ENCODE measurements at places on chromosomes 16 and 17.

- DNase-seq, result no peak
Observed at GRCh38 chr17:17387498-17388362, 84.6 kb downstream of the NT5M start.

DNA sequence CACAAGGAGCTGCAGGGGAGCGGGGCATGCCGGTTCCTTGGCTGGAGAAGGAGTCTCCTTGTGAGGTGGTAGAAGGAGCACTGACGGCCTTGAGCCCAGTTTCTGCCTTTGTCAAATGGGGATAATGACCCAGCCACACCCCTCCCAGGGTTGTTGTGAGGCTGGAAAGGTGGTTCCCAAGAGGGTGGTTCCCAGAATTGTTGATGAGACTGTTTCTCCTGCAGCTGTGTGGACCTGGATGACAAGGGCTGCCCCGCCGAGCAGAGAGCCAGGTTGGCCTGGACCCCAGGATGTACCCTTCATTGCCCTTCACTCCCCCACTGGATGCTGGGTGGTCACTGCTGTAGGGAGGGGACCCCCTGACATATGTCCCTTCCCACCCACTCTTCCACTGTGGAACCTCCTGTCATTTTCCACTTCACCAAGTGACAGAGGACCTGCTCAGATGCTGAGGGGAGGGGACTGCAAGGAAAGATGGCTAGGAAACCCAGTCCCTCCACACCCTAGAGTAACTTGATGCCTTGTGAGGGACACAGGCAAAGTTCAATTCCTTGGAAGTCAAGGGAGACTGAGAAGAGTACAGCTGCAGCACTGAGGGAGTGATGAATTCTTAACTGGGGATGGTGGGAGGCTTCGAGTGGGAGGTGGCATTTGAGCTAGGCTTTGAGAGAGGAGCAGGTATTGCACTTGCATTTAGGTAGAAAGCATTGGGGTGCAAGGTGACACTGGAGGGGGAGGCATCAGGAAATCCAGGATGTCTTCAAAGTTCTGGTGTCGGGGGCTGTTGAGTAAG lies 10.6 kb downstream of the MIEN1 start:
- DNase-seq, result no peak

DNA sequence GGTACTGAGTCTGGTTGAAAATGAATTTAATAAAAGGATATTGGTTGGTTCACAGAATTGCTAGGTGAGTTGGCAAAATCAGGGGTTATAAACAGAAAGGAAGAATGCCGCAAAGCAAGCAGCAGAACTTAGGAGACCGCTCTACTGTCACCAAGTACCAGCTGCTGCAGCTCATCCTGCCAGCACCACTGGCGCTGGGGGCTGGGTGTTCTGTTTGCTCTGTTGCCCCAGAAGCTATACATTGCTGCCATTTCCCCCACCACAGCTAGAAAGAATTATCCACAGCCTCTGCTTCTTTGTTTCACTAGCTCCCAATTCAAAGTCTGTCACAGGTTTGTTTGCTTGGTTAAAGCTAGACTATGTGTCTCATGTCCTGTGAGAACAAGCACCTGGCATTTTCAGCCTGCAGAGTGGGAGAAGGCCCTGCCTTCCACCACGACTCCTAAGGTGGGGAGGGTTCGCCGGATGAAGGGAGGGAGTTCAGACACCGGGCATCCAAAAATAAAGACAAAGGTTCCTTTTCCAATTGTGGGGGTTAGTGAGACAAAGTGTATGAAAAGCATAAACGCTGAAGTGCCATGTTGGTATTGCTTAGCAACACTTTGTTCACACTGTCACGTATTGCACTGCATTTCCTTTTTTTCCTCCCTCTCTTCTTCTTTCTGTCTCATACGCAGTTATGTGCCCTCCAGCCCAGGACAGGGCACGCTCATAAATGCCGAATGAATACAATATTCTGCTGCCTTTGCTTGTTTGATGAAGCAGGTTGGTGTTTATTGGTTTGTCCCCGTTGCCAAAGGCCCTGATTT lies 9.6 kb upstream of the CPD start:
- DNase-seq, result no peak

- DNase-seq, result no peak
Observed at GRCh38 chr16:75042426-75043174, 43.8 kb downstream of the ZNRF1 start.

DNA sequence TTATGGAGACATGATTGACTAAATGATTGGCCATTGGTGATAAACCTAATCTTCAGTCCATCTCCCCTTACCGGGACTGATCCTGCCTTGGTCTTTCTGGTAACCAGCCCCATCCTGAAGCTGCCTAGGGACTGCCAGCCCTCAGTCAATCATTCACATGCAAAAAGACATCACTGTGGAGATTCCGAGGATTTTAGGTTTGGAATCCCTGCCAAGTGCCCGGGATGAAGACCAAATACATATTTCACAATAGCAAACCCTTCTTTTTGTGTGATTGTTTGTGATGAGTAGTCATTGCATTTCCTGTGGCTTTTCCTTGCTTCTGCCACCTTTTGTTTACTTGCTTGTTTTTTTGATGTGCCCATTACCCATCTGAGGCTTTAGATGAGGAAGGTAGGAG lies 44.0 kb downstream of the EPN2 start:
- DNase-seq, result no peak

GRCh38 chr16:50696575-50697420 lies 3.4 kb downstream of the NOD2 start:
- no peak for DNase-seq

GRCh38 chr17:27396941-27397340 lies 59.3 kb upstream of the KSR1 start:
- DNase-seq, result no peak

- no peak for DNase-seq
Observed at GRCh38 chr16:69131167-69131838, 1.1 kb downstream of the CHTF8 start.

GRCh38 chr17:43992641-43993040 lies 11.8 kb upstream of the NAGS start:
- no peak for DNase-seq

DNA sequence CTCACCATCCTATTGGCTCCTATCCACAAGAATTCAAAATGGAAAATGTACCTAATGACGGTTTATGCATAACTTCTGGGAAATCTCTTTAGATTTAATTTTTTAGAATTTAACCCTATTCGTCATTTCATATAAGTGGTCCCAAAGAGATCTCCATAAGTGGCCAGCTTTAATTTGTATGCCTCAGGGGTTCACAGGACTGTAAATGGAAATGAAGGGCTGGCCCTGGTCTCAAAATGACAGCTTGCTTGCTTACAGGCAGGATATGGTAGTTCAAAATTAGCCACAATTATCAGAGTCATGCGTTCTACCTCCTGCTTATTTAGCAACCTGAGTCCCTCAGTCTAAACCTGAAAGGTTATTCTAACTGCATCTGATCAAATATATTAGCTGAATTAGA lies 6.6 kb upstream of the NACA2 start:
- no peak for DNase-seq

GRCh38 chr16:603933-604332 lies 14.1 kb downstream of the RAB40C start:
- DNase-seq, result no peak

GRCh38 chr17:75010683-75011400 lies 1.6 kb upstream of the MRPL58 start:
- no peak for DNase-seq

DNA sequence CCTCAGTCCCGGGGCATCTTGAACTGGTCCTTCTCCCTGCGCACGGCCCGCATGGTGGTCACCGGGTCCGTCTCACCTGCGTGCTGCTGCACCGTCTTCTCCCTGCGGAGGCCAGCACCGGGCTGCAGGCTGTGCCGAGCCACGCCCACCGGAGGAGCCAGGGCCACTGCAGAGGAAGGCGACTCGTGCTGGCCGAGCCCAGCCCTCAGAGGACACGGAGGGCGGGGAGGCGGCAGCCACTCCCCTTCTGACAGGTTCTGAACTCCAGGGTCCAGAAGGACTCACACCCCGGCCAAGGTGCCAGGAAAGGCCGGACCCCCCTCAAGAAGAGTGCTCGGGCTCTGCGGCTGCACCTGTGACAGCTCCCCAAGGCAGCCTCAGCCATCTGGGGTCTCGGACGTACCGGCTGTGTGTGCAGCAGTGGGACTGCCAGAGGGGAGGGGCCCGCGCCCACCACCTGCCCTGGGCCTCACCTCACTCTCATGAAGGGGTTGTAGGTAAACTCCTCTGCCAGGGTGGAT lies 15.8 kb upstream of the IGFALS start:
- no peak for DNase-seq

- no peak for DNase-seq
Observed at GRCh38 chr16:64304396-64304795, 817.5 kb downstream of the CDH11 start.

- DNase-seq, result no peak
Observed at GRCh38 chr17:81983639-81984373, 6.4 kb downstream of the ASPSCR1 start.

DNA sequence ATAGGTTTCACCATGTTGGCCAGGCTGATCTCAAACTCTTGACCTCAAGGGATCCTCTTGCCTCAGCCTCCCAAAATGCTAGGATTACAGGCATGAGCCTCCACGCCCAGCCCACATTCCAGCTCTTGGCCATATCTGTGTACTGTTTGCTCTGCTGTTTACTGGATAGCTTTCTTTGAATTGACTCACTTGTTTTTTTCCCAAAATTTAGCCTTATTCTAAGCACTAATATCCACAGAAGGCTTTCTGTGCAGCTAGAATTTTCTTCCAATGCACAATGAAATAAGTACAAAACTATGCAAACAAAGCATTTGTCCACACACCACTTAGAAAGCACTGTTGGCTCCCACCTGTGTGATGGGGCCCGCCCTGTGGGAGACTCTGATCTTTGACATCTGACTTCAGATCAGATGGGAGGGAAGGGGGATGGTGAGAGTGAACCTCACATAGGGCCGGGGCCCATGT lies 72.2 kb downstream of the CLEC16A start:
- no peak for DNase-seq

- no peak for DNase-seq
Observed at GRCh38 chr17:60091908-60092331, 13.2 kb upstream of the HEATR6 start.

DNA sequence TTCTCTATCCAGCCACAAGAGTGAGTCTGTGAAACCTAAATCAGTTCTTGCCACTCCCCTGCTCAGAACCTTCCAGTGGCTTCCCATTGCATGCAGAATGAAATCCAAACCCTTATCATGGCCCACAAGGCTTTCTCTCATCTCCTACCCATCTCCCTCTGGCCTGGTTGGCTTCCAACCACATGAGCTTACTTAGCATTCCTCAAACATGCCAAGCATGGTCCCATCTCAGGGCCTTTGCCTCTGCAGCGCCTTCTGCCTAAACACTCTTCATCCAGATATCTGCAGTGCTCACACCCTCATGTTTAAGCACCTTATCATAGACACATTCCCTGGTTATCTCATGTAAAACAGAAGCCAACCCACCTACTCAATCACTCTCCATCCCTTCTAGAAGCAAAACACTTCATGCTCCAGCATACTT lies 15.5 kb downstream of the TK2 start:
- no peak for DNase-seq

DNA sequence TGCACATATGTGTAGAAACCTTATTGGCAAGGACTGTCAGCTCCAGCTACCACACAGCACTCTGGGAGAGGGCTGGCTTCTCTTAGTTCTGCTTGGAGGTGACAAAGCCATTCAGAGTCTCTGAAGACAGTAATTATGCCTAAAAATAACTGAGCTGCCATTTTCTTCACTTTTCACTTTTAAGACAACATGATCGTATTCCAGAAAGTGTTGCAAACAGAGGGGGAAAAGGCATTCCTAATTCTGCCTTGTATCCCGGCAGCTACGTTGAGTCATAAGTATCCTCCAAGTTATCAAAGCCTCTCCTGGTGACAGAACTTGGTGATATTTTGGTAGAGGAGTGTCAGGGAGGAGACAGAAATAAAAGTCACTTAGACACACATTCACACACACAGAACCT lies 327.7 kb downstream of the HAPSTR1 start:
- DNase-seq, result no peak

DNA sequence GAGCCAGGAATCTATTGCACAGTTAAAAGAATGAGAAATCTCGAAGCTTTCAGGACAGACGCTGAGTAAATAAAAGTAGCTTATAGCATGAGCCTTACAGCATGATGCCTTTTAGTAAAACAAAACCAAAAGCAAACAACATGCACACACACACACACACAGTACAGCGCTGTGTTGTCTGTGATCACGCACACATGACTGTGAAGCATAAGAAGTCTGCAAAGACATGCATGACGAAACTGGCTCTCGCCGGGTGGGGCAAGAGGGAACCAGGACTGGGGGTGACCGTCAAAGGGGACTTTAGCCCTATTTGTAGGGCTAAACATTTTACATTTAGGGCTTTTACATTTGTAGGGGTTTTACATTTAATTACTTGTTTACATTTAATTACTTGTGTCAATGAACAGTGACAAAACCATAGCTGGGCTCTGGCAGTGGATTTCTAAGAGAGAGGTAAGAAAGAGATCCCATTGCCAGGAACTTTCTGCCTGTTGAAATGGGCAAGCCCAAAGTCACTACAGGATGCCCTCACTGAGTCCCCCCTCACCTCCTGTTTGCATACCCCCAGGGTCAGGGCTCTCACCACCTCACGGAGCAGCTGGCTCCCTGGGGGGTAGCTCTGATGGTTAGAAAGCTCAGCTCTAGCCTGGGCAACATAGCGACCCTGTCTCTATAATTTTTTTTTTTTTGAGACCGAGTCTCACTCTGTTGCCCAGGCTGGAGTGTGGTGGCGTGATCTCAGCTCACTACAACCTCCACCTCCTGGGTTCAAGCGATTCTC lies 2.0 kb upstream of the TNFRSF13B start:
- DNase-seq, result no peak

GRCh38 chr17:6254036-6254435 lies 180.9 kb downstream of the AIPL1 start:
- no peak for DNase-seq

- no peak for DNase-seq
Observed at GRCh38 chr17:48025904-48026501, 11.6 kb downstream of the COPZ2 start.

DNA sequence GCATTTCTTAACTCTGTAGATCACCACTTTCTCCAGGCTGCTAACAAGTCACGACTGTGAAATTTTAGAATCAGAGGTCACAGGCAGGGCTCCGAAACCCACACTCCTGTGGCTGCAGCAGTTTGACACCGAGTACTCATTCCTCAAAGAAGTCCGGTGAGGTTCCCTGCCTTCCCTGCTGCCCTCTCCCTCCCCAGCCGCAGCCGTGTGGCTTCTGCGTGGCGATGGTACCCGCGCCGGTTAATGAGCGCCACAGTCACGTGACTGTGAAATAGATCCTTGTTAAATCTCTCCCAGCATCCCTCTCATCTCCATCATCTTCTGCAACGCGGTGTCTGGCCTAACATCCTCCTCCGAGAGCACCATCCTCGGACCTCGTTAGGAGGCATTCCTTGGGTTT lies 65.2 kb upstream of the ENDOV start:
- DNase-seq, result no peak

DNA sequence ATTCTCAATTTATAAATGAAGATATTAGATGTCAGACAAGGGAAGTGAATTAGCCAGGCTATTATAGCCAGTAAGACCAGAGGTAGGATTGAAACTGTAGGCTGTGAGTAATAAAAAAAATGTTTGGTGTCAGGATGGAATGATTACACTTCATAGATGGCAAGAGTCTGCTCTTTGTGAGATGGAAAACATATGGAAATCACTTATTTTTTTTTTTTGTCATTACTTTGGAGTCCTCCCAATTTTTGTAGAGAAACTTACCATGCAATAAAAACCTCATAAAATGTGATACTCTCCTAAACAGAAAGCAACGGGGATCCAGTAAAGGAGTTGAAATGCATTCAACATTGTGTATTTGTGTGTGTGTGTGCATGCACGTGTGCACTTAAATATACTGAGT lies 532.7 kb upstream of the CDH8 start:
- no peak for DNase-seq

- peak; percentile 90 for DNase-seq
Observed at GRCh38 chr16:30985401-30986128, 558 bp downstream of the HSD3B7 start.

- no peak for DNase-seq
Observed at GRCh38 chr17:75824666-75825065, 19.5 kb downstream of the UNC13D start.
